ENCODE measurements at places on chromosomes 12 and 14.

DNA sequence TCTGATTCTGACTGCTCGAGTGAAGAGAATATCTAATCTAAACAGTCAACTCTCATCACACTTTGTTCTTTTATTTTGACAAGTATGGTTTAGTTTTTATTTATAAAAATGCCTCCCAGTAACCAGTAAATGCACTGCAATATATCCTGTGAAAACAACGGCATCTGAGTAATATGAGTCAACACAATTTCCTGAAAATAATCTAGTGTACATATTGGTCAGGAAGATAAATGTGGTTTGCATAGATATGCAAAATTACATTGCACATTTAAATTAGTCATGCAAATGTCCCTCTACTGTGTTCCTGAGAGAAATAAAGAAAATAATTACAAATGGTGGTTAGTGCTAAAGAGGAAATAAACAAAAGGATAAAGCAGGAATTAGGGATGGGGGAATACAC, 1190.7 kb upstream of the SEL1L start:
- DNase-seq = no peak

DNA sequence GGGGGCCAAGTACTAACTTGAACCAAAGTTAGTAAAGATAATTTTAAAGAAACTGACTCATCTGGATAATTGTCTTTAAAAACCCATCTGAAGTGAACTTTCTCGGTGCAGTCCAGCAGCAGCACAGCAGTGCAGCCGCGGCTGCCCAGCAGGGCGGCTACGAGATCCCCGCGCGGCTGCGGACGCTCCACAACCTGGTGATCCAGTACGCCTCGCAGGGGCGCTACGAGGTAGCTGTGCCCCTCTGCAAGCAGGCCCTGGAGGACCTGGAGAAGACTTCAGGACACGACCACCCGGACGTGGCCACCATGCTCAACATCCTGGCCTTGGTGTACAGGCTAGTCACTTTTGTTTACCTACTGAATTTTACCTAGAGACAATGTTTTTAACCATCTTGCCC, 33.6 kb downstream of the KLC1 start:
- no peak for DNase-seq

DNA sequence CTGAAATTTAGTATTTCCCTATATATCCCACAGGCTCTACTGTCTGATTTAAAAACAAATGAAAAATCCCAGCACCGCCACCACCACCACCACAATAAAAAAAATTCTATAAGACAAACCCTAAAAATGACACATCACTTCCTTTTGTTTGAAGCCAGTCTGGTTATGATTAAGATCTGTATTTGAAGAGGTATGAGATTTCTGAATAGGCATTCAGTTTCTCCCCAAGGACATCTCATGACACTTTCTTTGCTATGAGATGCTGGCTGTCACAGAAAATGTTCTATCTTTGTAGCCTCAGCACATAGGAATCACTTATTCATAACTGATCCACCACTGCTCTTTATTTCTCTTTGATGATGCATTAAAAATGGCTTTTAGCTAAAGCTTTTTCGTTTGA, 1071.0 kb downstream of the SLC6A15 start:
- DNase-seq = no peak

DNA sequence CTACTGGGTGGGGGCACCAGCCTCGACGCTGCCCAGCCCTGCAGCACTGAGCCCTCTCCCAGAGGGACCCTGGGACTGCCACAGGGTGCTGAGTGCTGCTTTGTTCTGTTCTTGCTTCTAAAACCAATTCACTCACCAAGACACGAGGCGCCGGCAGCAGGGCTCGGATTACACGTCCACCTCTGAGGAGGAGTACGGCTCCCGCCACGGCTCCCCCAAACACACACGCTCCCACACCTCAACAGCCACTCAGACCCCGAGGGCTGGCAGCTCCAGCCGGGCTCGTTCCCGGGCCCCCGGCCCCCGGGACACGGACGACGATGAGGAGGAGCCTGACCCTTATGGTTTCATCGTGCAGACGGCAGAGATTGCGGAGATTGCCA, 24.3 kb downstream of the CEP170B start:
- no peak for DNase-seq

- DNase-seq = no peak
Measured at GRCh38 chr14:59061292-59061691, 127.2 kb upstream of the DAAM1 start.

DNA sequence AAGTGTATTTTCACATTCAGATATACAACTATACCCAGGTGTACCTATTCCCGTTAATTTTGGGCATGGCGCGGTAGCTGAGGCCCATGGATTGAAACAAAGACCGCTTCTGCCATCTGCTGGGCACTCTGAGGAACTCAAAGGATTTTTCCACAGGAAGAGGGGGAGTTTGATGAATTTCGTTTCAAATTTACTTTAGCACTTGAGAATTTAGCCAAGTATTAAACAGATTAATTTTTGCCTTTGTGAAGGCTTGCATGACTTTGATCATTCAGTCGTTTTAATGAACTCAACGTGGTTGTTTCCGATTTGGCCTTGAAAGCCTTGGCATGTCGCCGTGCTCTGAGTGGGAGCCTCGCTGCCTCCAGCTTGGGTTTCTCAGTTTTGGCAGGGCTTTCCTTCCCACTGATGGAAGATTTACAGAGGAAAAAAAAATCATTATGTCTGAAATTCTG, 153.2 kb upstream of the DDHD1 start:
- peak; percentile 87 for DNase-seq

DNA sequence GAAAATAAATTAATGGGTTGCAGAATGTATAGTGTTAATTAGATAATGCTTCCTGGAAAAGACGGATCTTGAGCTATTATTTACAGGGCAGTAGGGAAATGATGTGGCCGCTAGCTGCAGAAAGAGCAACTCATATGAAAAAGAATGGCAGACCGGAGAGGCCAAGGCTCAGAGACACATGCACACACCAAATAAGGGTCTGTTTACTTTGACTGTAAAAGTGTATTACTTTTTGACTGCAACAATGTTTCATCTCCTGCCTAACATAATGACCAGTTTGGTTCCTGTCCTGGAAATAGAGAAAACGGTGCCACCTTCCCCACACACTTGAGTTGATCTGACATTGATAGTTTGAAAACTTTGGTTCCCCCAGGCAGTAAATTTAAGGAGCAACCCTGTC, 290.9 kb downstream of the CACNA1C start:
- no peak for DNase-seq

DNA sequence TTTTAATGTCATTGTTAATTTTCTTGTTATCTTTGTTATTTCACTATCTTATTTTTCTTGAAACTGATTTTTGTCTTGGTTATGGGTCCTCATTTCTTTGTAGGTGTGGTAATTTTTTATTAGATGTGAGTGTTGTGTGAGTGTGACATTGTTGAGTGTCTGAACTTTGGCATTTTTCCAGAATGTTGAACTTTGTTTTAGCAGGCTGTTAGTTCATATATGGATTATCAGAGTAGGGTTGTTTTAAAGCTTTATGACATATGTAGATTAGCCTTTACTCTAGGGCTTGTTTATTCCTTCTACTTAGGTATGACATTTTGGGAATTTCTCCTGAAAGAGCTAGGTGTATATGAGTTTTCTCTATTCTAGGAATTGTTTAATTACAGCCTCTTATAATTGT, 103.9 kb downstream of the ARID2 start:
- DNase-seq = no peak

DNA sequence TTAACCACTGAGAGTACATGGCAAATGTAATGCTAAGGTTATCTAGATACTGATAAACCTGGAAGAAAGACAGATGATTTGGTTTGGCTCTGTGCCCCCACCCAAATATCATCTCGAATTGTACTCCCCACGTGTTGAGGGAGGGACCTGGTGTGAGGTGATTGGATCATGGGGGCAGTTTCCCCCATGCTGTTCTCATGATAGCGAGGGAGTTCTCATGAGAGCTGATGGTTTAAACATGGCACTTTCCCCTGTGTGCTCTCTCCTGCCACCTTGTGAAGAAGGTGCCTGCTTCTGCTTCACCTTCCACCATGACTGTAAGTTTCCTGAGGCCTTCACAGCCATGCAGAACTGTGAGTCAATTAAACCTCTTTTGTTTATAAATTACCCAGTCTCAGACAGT, 14.2 kb downstream of the NOXRED1 start:
- no peak for DNase-seq

DNA sequence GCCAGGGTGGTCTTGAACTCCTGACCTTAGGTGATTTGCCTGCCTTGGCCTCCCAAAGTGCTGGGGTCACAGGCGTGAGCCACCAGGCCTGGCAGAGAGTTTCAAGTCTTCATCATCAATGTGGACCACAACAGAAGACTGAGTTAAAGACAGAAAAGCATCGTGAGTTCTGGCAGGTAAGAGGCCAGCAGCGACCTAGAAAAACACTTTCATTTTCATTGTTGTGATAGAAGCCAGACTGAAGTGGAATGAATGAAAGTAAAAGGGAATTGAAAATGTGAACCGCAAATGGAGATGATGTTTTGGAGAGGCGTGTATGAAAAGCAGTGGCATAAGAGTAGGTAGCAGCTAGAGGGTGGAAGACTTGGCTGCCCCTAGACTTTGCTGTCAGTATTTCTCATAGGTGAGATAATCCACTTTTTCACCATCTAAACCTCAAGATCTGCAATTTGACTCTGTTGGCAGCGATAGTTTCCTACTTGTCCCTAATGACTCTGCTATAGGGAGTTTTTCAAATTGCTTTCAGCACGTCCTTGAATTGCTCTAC, 47.1 kb upstream of the PLEKHA5 start:
- no peak for DNase-seq

DNA sequence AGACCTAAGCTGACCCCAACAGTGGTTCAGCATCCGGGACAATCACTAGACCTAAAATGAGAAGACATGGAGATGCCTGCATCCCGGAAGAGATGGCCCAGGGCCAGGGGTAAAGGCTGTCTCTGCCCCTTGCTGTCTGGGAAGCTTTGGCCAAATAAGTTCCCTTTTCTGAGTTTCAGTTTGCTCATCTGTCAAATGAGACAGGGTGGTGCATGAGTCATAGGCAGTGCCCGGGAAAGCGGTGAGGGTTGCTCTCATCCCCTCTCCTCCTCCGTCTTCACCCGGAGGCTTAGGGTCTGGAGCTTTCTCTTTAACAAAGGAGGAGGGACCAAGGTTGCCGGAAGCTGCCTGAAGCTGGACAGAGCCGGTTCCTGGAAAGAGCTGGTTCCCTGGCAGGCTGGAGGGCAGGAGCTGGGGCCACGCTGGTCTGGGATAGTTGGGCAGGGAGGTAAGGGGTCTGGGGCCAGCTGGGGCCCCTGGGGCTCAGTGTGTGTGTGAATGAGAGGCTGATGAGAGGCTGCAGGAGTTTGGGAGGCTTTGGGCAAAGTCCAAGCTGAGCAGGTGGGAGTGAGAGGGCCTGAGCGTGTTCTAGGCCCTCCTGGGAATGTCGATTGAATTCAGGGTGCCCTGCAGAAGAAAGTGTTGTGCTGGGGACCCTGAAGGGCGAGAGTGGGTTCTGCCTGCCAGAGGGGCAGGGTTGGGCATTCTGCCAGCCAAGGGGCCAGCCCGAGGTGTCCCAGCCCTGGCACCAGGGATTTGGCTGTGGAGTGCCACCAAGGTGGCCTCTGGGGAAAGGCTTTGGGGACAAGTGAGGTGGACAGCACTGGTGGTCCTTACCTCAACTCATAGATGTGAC, at the start of gene SDSL:
TSS of gene SDSL (plus strand) at position 351 of the 856 bp plus-strand sequence. CDS start 5,603 bp downstream, outside the sequence.
- DNase-seq = peak; percentile 89

GRCh38 chr12:66956300-66956699, 277.4 kb upstream of the GRIP1 start:
- no peak for DNase-seq

DNA sequence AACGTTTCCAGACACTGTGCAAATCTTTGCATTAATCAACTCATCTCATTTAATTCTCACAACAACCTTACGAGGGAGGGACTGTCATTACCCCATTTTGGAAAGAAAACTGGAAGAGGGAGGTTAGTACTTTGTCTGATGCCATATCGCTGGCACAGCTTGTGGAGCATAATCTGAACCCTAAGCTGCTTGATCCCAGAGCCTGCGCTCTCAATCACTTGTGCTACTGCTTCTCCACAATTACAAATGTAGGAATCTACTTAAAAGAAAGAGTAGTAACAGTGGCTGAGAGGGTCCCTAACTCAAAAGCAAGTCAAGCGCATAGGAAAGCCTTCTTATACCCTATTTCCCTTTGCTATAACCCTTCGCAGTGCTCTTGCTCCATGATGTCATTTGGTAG, 3.2 kb downstream of the EFS start:
- DNase-seq = no peak

DNA sequence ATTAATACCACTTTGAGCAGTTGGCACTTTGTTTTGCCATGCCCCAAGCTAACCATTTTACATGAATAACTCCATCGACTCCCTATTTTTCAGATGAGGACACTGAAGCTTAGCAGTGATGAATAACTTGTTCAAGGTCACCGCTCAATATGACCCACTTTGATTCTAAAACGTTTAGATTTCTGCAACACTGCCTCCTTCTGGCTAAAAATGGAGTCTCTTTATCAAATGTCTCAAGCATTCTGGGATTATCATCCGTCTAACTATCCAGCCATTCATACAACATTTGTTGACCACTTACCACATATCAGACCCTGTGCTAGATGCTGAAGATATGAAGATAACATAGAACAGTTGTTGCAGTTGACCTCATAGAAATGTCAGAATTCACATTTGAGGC, 298.0 kb downstream of the PPFIA2 start:
- no peak for DNase-seq

DNA sequence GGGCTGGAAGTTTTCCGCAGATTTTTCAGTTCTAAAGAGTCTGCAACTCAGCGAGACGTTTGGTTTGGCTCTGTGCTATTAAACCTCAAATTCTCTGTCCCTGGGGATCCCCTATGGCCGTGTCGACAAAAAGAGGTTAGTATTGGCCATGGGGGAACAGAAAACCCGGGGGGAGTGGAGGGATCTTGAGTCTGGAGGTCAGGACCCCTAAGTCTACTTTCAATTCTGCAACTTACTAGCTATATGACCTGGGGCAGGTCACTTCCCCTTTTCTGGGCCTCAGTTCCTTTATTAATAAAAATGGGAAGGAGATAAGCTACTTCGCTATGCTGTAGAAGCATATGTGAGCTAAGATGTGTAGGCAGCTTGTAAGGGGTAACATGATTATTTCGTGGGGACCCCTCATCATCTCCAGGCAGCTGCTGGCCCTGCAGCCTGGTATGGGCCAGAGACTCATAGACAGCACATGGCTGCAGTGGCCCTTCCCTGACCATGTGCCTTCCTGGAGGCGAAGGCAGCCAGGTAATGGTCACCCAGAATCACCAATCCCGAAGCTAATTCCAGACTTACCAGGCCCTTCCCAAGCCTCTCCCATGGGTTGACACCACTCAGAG, 8.6 kb downstream of the ASB2 start:
- no peak for DNase-seq

GRCh38 chr14:93949511-93950075, 22.4 kb downstream of the FAM181A start:
- no peak for DNase-seq

DNA sequence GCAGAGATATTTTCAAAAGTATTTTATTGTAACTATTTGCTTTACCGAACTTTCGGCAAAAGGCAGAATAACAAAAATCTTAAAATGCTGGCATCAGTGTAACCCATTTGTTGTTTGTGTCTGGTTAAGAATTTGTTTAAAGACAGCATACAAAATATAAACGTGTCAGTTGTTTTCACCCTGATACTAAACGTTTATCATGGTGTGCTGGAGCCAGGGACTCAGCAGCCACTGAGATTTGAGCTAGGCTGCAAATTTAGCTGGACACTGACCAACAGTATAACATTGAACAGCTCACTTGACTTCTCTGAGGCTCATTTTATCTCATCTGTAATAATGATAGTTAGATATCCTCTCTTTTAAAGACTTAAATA, 183.7 kb downstream of the TMTC3 start:
- DNase-seq = no peak

- DNase-seq = no peak
Measured at GRCh38 chr12:66187821-66188220, 1.2 kb upstream of the IRAK3 start.

- no peak for DNase-seq
Measured at GRCh38 chr12:98772818-98773217, 127.7 kb downstream of the APAF1 start.
